H9 (cell line): ENCODE measurements at places on chromosomes 16 and 17.

DNA sequence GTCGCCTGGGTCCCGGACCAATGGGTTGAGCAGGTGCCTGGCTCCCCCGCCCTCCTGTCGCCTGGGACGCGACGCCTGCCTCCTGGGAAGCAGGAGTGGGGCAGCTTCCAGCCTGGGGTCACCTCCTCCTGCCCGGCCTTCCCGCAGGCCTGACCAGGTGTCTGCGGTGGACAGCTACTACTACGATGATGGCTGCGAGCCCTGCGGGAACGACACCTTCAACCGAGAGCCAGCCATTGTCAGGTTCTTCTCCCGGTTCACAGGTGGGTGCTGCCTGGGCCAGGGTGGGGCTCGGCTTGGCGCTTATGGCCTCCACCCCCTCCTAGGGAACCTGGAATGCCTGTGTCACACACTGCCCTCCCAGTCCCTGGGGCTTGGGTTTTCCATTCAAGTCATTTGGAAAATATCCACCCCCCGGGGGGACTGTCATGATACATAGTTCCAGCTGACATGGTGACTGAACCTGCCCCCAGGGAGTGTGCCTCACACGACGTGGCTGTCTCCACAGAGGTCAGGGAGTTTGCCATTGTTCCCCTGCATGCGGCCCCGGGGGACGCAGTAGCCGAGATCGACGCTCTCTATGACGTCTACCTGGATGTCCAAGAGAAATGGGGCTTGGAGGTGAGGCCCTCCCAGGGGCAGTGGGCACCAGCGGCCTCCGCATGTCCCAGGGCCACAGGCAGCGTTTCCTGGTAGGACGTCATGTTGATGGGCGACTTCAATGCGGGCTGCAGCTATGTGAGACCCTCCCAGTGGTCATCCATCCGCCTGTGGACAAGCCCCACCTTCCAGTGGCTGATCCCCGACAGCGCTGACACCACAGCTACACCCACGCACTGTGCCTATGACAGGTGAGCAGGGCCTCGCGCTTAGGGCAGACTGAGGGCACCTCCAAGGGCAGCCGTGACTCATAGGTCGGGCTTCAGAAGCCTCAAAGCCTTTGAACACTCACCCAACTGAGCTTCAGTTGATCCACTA, 2.3 kb downstream of the DNASE1 start:
- peak; percentile 26 for DNase-seq

- no peak for DNase-seq
Observed at GRCh38 chr16:8568231-8568617, 22.1 kb downstream of the TMEM114 start.

GRCh38 chr17:27542841-27543463, 86.7 kb downstream of the KSR1 start:
- DNase-seq: no peak

GRCh38 chr17:16877099-16877498, 94.8 kb downstream of the TNFRSF13B start:
- DNase-seq: no peak

- DNase-seq: no peak
Observed at GRCh38 chr17:4433515-4434031, at the start of gene SPNS3. TSS of gene SPNS3 (plus strand) at chr17:4433940. CDS start at chr17:4433968, 28 bp downstream.

DNA sequence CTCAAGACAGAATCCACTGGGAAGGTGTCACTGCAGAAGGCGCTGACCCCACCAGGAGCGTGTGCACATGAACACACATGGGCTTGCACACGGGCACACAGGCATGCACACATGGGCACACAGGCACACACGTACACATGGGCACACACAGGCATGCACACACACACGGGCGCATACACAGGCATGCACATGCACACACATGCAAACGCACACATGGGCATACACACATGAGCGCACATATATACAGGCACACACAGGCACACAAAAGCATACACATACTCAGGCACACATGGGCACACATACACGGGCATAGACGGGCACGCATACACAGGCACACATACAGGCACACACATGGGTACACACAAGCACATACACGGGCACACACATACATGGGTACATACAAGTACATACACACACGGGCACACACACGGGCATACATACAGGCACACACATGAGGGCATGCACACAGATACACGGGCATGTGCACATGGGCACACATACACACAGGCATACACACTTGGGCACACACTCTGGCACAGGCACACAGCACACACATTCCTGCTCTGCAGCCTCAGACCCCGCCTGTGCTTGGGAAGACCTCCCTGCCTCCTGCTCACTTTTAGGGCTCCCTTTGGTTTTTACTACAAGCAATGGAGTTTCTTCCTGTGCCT, 86.8 kb downstream of the ZNF778 start:
- DNase-seq: no peak

DNA sequence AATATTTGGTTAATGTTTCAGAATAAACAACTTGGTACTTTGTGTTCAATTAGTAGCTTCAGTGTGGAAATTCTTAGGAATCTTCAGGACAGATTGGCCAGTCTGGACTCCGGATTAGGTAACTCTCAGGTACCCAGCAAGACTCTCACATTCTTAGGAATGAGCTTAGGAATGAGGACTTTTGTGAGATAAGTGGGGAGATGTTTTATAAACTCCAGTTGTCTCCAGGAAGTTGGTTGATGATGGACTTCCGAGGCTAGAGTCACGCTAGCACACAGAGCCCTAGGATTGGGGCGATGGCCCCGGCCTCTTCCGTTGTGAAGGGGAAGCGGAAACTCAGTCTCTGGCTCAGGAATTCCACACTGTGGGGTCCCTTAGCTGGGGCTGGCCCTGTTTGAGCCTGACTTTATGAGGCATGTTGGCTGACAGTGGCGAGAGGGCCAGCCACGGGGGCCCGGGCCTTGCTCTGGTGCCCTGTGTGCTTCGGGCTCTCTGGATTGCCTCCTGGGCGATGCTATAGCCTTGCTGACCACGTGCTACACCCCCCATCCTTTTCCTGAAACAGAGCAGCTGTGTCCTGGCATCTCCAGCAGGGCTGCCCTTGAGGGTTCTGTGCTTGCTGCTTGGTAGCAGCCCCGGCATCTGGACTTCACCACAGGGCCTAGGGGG, 32.4 kb downstream of the RAB11FIP3 start:
- no peak for DNase-seq

GRCh38 chr16:68770671-68771070, 33.6 kb downstream of the CDH1 start:
- DNase-seq: no peak
